Activated CD8-positive, alpha-beta memory T cell treated with anti-CD3 and anti-CD28 coated beads for 4 hours (primary cell): ENCODE measurements at places on chromosomes 4 and X.

- DNase-seq, result no peak
Measured at GRCh38 chr4:179751669-179752068, 2309.4 kb upstream of the AGA start.

DNA sequence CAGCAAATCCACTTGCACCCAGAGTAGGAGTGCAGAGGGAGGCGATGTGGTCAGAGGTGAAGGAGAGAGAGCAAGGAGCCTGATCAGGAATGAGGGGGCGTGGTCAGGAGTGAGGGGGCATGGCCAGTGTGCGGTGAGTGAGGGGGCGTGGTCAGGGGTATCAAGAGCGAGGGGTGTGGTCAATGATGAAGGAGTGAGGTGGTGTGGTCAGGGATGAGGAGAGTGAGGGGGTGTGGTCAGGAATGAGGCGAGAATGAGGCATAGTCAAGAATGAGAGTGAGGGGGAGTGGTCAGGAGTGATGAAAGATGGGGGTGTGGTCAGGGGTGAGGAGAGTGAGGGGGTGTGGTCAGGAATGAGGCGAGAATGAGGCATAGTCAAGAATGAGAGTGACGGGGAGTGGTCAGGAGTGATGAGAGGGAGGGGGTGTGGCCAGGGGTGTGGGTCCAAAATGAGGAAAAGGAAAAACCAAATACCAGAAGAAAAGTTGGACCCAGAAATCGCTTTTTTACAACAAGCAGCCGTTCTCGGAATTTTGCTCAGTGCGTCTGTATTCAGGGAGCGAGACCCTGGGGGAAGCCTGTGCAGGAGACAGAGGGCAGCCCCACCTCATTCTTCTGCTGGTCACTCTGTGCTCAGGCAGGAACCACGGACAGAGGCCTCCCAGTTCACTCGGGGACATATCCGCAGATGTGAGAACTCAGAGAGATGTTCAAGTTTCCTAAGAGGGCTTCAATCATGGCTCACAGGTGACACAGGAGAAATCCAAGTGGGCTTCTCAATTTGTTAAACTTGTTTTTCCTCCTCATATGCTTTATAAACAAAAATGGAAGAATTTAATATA is 47.5 kb downstream of the MAGEA1 start:
- no peak for DNase-seq

DNA sequence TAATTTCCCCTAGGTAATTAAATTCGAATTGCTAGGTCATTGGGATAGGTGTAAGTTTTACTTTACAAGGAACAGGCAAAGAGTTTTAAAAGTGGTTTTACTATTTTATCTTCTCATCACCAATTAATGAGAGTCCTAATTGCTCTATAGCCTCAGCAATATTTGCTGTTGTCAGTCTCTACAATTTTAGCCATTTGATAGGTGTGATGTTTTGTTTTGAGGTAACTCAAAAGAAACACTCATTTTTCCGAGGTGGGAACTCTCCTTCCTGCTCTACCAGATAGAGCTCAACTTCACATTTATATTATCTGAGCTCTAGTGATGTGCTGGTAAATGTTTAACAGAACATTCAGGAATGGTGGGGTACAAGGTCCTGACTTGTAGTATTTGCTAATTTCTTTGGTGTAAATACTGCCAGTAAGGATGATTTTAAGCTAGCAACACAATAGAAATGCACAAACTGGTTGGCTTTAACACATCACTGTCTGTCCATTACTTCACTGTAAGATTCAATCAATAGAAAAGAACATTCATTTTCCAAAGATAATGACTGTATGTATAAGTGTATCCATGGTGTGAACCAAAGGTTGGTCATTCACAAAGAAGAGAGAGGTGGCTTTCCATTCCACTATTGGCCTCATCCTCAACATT is 62.7 kb downstream of the LDB2 start:
- DNase-seq, result no peak

- DNase-seq, result no peak
Measured at GRCh38 chr4:80420638-80421037, 85.1 kb downstream of the CFAP299 start.

GRCh38 chr4:151302432-151302831 is 23.0 kb downstream of the SH3D19 start:
- no peak for DNase-seq

DNA sequence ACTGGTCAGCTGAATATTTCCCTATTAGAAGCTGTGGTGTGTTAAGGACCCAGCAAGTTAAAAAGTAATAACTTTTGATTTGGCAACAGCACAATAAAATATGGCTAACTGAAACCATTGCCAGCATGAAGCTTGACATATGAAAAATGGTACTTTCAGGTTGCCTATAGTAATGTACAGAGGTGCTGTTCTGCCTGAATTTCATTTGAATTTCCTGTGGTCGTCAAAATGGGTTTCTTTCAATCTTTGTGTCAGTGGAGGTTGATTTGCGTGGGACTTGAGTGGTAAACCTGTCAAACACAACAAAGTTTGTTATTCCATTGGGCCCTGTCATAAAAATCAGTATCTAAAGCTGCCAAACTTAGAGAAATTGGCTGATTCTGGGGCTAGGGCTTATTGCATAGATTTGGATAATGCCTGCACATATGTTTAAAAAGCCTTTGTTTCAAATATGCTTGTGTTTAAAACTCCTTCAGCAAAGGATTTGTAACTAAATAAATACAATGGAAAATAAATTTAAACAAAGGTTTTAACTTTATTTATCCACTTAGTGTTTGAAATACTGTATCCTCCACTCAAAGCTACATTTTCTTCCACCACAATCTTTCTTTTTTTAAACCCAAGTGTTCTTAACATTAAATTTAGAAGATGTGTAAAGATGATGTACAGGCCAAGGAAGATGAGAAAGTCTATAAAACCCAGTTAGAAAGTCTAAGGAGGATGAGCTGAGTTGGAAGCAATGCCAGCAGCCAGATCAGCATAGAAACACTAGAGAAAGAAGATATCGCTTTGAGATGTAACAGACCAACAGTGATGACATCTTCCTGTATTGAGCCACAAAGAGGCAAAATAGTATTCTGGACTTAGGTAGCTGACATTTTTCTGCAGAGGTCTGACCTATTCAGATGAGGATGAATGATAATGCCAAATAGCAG is 134.8 kb upstream of the GIMD1 start:
- no peak for DNase-seq

GRCh38 chrX:153970357-153971123 is 1.1 kb downstream of the HCFC1 start:
- DNase-seq, result no peak

DNA sequence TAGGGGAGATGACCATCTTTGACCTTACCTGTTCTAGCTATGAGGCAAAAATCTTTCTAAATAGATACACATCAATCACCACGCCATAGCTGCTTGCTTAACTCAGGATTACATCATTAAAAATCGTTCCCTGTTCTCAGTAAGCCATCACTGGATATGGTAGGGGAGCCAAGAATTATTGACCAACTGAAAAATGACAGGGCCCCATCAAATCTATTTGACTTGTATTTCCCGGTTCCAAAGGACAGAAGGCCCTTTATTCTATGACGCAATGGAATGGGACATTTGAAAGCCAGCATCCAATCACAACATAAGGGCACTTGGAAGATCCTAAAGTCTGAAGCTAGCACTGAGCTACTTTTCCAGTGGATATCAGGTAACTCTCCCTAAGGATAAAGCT is 75.6 kb upstream of the NOCT start:
- no peak for DNase-seq

GRCh38 chrX:105463473-105463872 is 243.0 kb upstream of the TEX13A start:
- no peak for DNase-seq

GRCh38 chrX:49120091-49120490 is 3.4 kb downstream of the GPKOW start:
- no peak for DNase-seq

- no peak for DNase-seq
Measured at GRCh38 chr4:173247321-173247720, 78.7 kb downstream of the GALNT7 start.

DNA sequence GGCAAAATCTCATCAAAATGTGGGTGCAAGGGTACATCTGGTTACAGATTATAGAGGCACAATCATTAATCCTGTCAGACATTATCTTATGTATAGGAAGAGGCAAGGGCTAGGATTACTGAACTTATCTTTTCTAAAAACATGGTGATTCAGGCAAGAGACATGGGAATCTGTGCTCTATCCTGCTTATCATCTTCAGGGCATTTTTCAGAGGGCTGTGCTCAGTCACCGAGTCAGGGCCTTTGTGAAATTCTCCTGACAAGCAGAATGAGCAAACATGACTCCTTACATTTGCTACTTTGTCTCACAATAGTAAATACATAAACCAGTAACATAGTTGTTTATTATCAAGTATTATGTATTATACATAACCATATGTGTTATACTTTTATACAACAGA is 84.2 kb upstream of the KCTD8 start:
- DNase-seq, result no peak
